ENCODE measurements at places on chromosomes 1 and 21.
A peak's percentile ranks its signal among the peaks of the same experiment; 100 is the strongest.

- no peak for DNase-seq
- peaks cover 8% of the 10 kb centered on the region for H3K27me3 ChIP-seq
- H3K36me3 ChIP-seq, result peaks cover 31% of the 10 kb centered on the region
- H3K27ac ChIP-seq, result peak overlapping the region; percentile 93
- peaks cover 36% of the 10 kb centered on the region for H3K4me1 ChIP-seq
These were observed 2.2 kb downstream of the PHGDH start for GRCh38 chr1:119713749-119714456.

- DNase-seq, result no peak
- no peak overlapping the region for H3K4me3 ChIP-seq
- no peak overlapping the region for H3K27ac ChIP-seq
- H3K4me1 ChIP-seq, result peaks cover 4% of the 10 kb centered on the region
These were observed 22.1 kb downstream of the OMA1 start for GRCh38 chr1:58524353-58524945.

DNA sequence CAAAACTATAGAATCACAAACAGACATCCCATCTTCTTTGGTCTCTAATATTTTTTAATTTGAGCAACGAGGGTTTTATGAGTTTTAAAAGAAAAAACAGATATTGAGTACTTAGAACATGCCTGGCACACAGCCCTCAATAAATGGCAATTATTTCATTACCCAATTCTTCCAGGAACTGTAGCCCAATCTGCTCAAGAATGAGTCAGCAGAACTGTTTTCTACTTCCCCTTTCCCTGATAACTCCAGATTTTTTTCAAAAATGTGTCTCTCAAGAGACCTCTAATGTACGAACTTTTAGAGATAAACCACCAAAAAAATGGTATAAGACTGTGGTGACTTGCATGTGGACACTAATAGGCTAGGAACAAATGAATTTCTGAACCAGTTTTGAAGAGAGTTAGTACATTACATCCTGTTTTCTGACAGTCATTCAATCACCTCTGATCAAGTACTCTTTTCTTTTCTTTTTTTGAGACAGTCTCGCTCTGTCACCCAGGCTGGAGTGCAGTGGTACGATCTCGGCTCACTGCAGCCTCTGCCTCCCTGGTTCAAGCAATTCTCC, 11.5 kb downstream of the ABL2 start:
- no peak for DNase-seq
- peaks cover 18% of the 10 kb centered on the region for H3K4me1 ChIP-seq
- no peaks in the 10 kb centered on the region for H3K27me3 ChIP-seq
- H3K4me3 ChIP-seq, result no peak overlapping the region
- peaks cover 6% of the 10 kb centered on the region for H3K36me3 ChIP-seq
- no peak overlapping the region for H3K27ac ChIP-seq

DNA sequence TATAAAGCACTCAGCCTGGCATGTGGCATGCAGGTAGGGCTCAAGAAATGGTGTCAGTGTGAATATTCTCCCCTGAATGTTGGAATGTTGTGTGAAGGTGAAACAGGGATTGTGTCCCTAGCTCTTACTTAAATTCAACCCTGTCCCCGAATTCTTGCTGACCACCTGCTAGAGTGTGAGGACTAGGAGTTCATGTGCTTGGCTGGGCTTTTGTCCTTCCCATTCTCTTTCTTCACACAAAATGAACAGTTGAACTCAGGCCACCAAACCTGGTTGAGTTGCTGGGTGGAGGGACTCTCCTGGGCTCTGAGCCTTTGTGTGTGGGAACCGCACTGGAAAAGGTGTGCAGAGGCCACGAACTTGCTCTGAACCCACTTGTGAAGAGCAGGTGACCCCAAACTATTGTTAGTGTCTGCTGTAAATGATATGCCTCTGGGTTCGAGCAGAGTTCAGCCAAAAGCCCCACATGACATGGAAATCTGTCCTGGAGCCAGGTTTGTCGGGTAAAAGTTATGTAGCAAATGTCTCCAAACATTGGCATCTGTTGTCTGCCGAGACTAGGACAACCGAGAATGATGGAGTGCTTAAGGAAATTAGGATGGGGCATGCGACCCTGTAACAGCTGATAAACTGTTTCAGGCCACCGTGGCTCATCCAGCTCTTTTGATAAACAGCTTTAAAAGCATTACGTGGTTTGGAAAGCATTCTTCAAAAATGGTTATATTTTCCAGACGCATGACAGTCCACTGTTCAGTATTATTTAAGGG, 144.2 kb downstream of the DHRS3 start:
- H3K27ac ChIP-seq, result peak overlapping the region; percentile 99
- peaks cover 97% of the 10 kb centered on the region for H3K4me1 ChIP-seq
- no peak for DNase-seq
- peak overlapping the region; percentile 70 for H3K4me3 ChIP-seq
- no peaks in the 10 kb centered on the region for H3K27me3 ChIP-seq
- H3K36me3 ChIP-seq, result peaks cover 47% of the 10 kb centered on the region

DNA sequence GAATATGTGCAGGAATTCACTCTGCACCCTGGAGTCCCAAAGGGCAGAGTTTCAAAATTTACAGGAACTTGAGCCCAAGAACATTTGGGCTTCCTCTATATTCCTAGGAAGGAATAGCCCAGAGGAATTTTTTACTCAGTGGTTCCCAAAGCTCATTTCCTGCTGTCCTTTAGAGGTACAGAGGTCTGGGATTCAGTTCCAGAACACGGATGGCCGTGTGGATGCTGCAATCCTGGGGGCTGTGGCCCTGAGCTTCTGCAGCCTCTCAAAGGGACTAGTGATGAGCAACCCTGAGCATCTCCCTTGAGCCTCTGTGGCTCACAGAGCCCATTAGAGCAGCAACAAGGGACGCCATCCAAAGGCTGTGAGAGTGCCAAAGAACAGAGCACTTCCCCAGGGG, 10.1 kb upstream of the RHOU start:
- H3K27ac ChIP-seq, result no peak overlapping the region
- no peaks in the 10 kb centered on the region for H3K4me1 ChIP-seq
- no peak for DNase-seq
- H3K36me3 ChIP-seq, result no peaks in the 10 kb centered on the region

GRCh38 chr21:42384989-42385388, 10.9 kb downstream of the TMPRSS3 start:
- DNase-seq, result no peak
- H3K27ac ChIP-seq, result no peak overlapping the region
- H3K4me3 ChIP-seq, result no peak overlapping the region
- H3K36me3 ChIP-seq, result peaks cover 52% of the 10 kb centered on the region

- H3K4me1 ChIP-seq, result peaks cover 39% of the 10 kb centered on the region
- no peaks in the 10 kb centered on the region for H3K36me3 ChIP-seq
- peak within 1 kb of the TSS; percentile 7 for H3K4me3 ChIP-seq
- peaks cover 86% of the 10 kb centered on the region for H3K27me3 ChIP-seq
- no peak within 1 kb of the TSS for H3K27ac ChIP-seq
These were observed at the start of gene GRHL3 for GRCh38 chr1:24319312-24319863. Gene GRHL3 (plus strand): TSS chr1:24319357. CDS start chr1:24319552, 195 bp downstream.

DNA sequence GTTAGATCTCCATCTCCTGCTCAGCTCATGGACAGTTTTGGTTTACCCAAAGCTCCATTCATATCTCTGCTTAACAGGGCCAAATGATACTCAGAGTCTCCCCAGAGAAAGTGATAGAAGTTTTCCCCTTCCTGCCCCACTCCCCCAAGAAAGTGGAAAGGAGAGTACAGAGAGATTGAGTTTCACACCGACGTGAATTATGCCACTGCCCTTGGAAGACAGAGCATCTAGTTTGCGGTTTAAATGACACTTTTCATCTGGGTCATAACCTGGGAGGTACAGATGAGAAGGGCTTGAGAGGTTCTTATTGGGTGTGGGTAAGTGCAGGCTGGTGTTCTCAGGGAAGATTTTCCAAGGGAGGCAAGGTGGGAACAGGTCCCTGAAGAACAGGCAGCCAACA, 6.9 kb upstream of the ZNF362 start:
- no peak overlapping the region for H3K4me3 ChIP-seq
- DNase-seq, result no peak
- peaks cover 12% of the 10 kb centered on the region for H3K27me3 ChIP-seq
- no peaks in the 10 kb centered on the region for H3K4me1 ChIP-seq
- H3K27ac ChIP-seq, result no peak overlapping the region

GRCh38 chr1:38263438-38263837, 216.8 kb upstream of the POU3F1 start:
- DNase-seq, result no peak
- H3K27ac ChIP-seq, result no peak overlapping the region
- no peaks in the 10 kb centered on the region for H3K36me3 ChIP-seq
- H3K4me3 ChIP-seq, result no peak overlapping the region
- peaks cover 20% of the 10 kb centered on the region for H3K27me3 ChIP-seq
- H3K4me1 ChIP-seq, result no peaks in the 10 kb centered on the region

DNA sequence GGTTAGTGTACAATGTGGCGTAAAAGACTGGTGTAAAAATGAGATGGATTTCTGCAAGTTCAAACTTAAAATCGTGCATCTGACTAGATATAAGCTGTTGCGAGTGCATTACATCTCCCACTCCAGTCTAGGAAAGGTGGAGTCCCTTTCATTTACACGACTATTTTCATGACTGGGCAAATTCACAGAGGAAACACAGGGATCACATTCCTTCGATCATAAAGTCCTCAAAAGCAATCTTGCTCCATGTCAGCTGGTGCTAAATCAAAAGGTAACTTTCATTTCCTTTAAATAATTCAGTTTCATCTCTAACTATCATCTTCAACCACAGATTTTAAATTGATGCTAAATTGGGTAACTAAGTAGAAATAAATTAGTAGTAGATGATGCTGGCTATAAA, 100.0 kb downstream of the HLCS start:
- H3K4me3 ChIP-seq, result no peak overlapping the region
- no peaks in the 10 kb centered on the region for H3K27me3 ChIP-seq
- no peak for DNase-seq
- H3K36me3 ChIP-seq, result no peaks in the 10 kb centered on the region

DNA sequence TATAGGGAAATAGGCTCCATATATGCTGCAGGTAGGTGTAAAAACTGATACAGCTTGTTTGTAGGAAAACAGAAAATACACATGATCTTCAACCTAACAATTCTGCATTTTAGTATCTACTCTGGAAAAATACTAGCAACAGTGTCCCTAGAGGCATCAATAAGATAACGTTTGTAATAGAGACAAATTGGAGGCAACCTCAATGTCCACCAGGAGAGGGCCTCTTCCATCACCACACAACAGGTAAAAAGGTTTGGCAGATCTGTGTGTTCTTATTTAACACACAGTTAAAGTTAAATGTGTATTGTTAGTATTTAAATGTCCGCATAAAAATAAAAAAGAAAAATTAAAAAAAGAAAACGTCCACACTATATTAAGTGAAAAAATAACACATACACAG, 5.4 kb downstream of the EIF2D start:
- H3K36me3 ChIP-seq, result peaks cover 82% of the 10 kb centered on the region
- H3K27ac ChIP-seq, result peak overlapping the region; percentile 36
- no peak for DNase-seq
- H3K4me3 ChIP-seq, result no peak overlapping the region
- H3K27me3 ChIP-seq, result no peaks in the 10 kb centered on the region

DNA sequence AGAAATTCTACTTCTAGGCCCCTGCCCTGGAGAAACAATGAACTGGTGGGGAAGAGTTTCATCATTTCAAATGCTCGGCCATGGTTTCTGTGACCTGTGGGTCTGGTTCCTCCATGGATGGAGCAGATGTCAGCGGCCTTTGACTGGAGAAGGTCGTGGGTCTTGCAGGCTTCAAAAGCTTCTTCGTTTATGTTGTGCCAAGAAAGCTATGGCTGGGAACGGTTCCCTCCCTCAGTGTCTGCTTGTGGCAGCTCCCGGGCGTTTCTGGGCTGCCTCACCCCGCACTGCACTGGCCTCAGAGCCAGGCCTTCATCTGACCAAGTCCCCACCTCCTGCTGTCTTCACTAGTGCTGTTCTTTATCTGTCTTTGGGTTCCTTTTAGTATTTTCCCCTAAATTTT, 46.4 kb upstream of the POFUT2 start:
- no peak for DNase-seq
- H3K4me3 ChIP-seq, result no peak overlapping the region
- H3K27me3 ChIP-seq, result peaks cover 2% of the 10 kb centered on the region
- H3K36me3 ChIP-seq, result no peaks in the 10 kb centered on the region
- no peak overlapping the region for H3K27ac ChIP-seq
- H3K4me1 ChIP-seq, result no peaks in the 10 kb centered on the region

- H3K4me1 ChIP-seq, result no peaks in the 10 kb centered on the region
- no peaks in the 10 kb centered on the region for H3K36me3 ChIP-seq
- H3K27ac ChIP-seq, result no peak overlapping the region
These were observed 53.2 kb upstream of the RAB4A start for GRCh38 chr1:229217716-229218115.

- no peaks in the 10 kb centered on the region for H3K4me1 ChIP-seq
- no peak overlapping the region for H3K27ac ChIP-seq
- H3K36me3 ChIP-seq, result no peaks in the 10 kb centered on the region
- DNase-seq, result no peak
- no peak overlapping the region for H3K4me3 ChIP-seq
These were observed 52.6 kb upstream of the ASB17 start for GRCh38 chr1:75984781-75985180.

GRCh38 chr1:36729716-36730510, 247.2 kb upstream of the CSF3R start:
- H3K27me3 ChIP-seq, result peaks cover 26% of the 10 kb centered on the region
- H3K36me3 ChIP-seq, result no peaks in the 10 kb centered on the region
- DNase-seq, result no peak
- H3K4me3 ChIP-seq, result no peak overlapping the region
- no peaks in the 10 kb centered on the region for H3K4me1 ChIP-seq

DNA sequence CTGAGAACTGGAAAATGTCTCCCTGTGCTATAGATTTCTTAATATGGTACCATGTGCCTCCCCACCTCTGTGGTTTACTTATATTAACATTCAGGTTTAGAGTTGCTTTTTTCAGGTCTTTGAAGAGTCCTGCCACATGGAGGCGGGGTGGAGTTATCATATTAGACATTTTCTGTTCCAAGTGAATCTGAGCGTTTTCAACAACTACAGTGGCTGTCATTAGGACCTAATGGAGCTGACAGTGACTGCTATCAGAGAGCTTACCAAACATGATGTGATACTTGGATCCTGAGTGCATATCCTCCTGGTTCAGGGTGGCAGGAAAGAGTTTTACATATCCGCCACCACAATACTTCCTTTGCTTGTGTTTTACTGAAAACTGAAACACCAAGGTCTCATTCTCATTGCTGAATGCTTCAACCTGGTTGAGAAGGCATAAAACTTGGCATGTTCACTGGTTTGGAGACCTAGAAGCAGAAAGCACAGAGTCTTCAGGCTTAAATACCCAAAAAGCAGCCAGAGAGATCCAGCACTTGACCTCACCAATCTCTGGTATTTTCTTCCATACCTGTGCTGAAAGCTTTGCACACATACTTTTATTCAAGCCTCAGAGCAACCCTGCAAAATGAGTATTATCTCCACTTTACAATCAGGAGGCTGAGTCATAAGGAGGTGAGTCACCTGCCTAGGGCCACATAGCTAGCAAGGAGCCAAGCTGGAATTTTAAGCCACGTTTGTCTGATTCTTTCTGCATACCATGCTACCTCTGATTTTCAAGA, 47.4 kb upstream of the OSBPL9 start:
- peak overlapping the region; percentile 79 for H3K27ac ChIP-seq
- H3K4me1 ChIP-seq, result peaks cover 40% of the 10 kb centered on the region
- peak; percentile 41 for DNase-seq

GRCh38 chr1:39006726-39007645, 15.9 kb downstream of the AKIRIN1 start:
- no peak overlapping the region for H3K4me3 ChIP-seq
- no peaks in the 10 kb centered on the region for H3K27me3 ChIP-seq
- H3K27ac ChIP-seq, result no peak overlapping the region
- peaks cover 25% of the 10 kb centered on the region for H3K4me1 ChIP-seq
- peaks cover 44% of the 10 kb centered on the region for H3K36me3 ChIP-seq
- no peak for DNase-seq
